ENCODE measurements at places on chromosomes 16 and 17.

- no peak for DNase-seq
Observed at GRCh38 chr16:11005611-11005975, 61.2 kb downstream of the CLEC16A start.

- no peak for DNase-seq
Observed at GRCh38 chr17:72175263-72175662, 54.4 kb downstream of the SOX9 start.

DNA sequence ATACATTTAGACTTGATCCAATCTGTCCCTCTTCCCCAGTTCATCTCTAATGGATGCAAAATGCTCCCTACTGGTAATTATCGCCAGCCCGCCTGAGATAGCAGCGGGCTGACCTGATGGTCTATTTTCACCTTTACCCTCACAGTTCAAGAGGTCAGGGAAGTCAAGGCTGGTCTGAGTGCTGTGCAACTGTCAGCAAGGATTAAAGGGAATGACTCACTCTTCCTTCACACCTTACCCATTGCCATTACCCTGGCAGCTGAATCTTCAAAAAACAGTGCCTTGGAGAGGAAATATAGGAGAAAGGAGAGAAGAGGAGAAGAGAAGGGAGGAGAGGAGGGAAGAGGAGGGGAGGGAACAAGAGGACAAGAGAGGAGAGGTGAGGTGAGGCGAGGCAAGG, 36.3 kb downstream of the GRB7 start:
- DNase-seq: no peak

DNA sequence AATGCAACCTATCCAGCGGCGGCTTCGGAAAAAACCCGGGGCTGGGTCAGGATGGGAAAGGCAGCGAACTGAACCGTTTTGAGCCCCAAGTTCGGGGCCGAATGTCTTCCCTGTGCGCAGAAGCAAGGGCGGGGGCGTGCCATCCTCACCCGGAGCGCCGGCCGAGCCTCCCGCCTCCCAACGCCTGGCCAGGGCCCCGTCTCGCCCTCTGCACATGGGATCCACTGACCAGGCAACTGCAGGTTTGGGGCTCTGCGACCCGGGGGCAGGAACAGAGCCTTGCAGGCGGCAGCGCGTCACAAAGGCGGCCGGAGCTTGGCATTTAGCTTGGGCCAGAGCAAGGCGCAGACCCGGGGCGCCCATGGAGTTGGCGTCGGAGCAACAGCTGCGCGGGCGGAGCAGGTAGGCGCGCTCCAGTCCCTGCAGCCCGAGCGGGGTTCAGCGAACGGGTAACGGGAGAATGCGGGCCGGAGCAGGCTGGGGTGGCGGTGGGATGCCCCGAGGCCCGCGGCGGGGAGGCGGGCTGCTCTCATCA, at the start of gene FBXO39:
Gene FBXO39 (plus strand): TSS at position 345 of the 535 bp plus-strand sequence. CDS start 3,654 bp downstream, outside the sequence.
- DNase-seq: no peak

GRCh38 chr17:79977708-79978547, 57.7 kb downstream of the TBC1D16 start:
- DNase-seq: no peak

- DNase-seq: no peak
Observed at GRCh38 chr17:58989629-58990028, 117.1 kb downstream of the TRIM37 start.

DNA sequence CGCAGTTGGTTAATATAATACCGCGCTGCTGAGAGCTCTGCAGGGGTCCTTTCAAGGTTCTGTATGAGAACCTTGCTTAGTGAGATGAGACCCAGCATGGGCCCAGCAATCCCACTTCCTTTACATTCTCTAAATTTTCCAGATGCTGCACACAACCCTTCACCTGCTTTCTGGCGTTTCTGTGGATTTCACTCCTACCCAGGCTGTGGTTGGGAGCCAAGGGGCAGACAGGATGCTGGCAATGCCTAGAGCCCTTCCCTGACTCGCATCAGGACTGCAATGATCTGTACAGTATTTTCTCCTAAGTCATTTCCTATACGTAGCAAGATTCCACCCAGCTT, 10.1 kb upstream of the PIPOX start:
- no peak for DNase-seq

DNA sequence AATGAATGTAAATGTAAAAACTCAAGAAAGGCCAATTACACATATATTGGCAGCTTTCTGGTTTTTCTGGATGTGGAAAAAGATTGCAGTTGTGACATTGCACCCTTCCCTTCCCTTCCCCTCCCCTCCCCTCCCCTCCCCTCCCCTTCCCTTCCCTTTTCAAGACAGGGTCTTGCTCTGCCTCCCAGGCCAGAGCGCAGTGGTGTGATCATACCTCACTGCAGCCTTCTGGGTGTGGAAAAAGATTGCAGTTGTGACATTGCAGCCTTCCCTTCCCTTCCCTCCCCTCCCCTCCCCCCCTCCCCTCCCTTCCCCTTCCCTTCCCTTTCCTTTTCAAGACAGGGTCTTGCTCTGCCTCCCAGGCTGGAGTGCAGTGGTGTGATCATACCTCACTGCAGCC, 41.7 kb downstream of the PIK3R5 start:
- no peak for DNase-seq

- DNase-seq: no peak
Observed at GRCh38 chr17:76524598-76525512, 12.7 kb downstream of the CYGB start.

GRCh38 chr17:49703557-49704277, 4.0 kb downstream of the SLC35B1 start:
- DNase-seq: no peak

DNA sequence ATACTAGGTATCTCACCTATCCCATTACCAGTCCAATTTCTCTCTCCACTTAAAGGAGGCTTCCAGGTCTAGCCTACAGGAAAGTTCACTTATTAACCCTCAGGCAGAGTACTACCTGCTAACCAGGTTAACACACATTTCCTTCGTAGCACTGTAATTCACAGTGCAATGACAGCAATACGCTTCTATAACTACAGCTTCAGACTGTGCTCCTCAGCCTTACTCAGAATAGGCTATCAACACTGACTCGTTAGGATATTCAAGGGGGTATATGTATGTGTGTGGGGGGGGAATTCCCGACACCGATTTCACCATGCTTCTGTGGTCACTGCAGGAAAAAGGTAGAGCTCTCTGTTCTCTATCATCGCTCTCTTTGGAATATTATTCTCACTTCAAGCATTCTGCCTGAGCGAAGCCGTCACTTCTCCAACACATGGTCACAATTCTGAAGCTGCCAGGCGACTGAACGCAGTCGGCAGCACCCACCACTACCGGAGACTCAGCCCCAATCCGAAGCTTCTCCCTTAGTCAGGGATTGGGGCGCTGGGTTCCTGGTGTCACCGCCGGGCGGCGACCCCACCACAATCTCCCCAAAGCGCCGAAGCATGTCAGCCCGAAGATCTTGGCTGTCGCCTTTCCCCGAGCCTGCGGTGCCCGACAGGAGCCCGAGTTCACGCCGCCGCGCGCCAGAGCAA, 618 bp downstream of the GGA3 start:
- no peak for DNase-seq

DNA sequence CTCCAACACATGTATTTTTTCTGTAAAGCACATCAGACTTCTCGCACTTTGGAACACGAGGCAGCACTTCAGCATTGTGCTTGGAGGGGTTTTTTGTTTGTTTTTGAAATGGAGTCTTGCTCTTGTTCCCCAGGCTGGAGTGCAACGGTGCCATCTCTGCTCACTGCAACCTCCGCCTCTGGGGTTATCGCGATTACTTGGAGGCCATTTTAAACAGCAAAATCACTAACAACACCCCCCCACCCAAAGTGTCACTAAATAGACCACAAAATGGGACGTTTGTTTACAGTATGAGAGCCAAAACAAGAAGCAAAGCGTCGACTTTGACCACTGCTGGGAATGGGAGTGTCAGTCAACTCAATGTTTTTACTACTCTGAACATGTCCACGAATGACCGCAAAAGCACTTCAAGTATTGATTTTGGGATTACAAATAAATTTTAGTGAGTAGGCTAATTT, 9.0 kb upstream of the C16orf87 start:
- no peak for DNase-seq

- no peak for DNase-seq
Observed at GRCh38 chr17:2136241-2136640, 81.3 kb downstream of the HIC1 start.

- no peak for DNase-seq
Observed at GRCh38 chr17:42774066-42774745, 957 bp downstream of the VPS25 start.

GRCh38 chr16:29757950-29758466, 12.2 kb upstream of the C16orf54 start:
- DNase-seq: no peak

DNA sequence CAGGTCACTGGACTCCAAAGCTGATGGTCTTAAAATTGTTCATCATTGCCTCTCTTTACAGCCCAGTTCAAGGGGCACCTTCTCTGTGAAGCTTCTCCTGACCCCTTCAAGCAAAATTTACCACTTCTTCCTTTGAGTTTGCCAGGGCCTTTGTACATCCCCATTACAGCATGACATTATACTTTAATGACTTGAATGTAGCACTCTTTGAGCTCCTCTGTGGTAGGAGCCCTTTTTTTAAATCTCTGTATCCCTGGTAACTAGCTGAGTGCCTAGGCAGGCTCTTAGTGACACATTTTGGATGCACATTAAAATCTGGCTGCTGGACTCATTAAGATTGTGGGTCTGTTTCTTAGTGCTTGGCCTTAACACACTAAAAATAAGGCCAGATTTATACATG, 412.1 kb downstream of the CA10 start:
- no peak for DNase-seq

GRCh38 chr16:84652566-84652965, 4.3 kb downstream of the KLHL36 start:
- no peak for DNase-seq

GRCh38 chr17:7293159-7293558, 1.3 kb downstream of the YBX2 start:
- no peak for DNase-seq

GRCh38 chr16:69867784-69868560, 83.2 kb upstream of the CLEC18A start:
- DNase-seq: no peak

DNA sequence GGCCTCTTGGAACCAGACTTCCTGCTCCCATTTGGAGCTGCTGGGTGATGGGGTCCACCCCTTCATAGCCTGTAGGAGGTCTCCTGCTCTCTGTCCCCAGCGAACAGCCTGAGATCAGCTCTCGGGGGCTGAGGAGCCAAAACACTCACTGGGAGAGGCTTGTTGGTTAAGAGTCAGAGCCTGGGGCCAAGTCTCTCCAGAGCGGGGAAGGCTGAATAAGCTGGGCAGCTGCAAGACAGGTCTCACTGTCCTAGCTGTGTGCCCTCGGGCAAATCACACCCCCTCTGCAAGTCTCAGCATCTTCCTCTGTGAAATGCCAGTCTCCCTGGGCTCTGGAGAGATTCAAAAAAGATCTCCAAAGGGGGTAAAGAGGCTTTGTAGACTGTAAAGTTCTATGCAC, 174.6 kb downstream of the WSCD1 start:
- DNase-seq: no peak

GRCh38 chr16:74627506-74628220, 20.7 kb upstream of the GLG1 start:
- DNase-seq: no peak

GRCh38 chr16:75309899-75310430, 58.5 kb upstream of the BCAR1 start:
- DNase-seq: no peak

GRCh38 chr16:30473231-30474073, 910 bp downstream of the ITGAL start:
- no peak for DNase-seq

GRCh38 chr17:15972497-15972951, 27.0 kb downstream of the ZSWIM7 start:
- no peak for DNase-seq

DNA sequence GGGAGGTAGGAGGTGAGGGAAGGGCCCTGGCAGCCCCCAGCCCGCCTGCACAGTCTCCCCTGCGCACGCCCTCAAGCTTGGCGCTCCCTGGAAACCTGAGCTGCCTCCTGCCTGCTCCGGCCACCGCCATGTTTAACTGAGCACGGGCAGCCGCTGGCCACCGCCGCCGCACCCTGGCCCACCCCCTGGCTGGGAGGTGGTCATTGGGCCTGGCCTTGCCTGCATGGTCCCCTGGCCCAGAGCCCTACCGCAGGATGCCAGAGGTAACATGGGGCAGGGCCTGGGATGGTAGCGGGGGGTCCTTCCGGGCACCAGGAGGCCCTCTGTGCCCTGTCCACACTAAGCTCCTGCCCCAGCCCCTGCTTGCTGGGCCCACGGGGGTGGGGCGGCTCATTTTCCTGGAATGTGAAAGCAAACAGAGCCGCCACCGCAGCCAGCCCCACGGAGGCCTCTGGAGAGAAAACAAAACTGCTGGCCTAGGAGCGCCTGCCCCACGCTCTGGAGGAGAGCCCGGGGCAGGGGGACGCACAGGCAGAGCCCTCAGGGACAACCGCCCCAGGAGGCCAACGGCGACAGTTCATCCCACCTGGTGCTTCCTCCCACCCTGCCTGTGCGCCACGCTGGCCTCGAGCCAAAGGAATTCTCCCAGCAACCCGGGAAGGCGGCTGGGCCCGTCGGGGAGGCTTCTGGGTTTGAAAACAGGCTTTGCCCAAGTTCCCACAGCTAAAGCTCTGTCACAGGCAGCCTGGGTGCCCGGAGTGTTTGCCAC, 8.9 kb downstream of the NHERF2 start:
- no peak for DNase-seq

DNA sequence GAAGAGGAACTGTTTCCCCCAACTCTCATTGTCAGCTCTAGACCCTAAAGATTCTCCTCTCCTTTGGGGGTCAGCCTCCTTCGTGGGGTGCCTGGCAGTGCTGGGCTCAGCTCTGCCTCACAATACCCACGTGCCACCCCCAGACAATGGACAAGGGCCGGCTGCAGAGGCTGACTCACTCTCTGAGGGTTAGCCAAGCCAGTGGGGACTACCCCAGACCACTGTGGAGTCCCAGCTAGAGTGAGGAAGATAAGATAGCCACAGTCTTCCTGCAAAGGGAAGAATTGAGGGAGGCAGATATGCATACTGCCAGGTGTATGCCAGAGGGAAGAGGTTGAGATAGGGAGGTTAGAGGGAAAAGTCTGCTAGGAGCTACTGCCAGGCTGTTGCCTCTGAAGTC, 13.5 kb upstream of the MTMR4 start:
- DNase-seq: no peak

GRCh38 chr17:44272321-44272951, 4.5 kb upstream of the SLC4A1 start:
- no peak for DNase-seq

DNA sequence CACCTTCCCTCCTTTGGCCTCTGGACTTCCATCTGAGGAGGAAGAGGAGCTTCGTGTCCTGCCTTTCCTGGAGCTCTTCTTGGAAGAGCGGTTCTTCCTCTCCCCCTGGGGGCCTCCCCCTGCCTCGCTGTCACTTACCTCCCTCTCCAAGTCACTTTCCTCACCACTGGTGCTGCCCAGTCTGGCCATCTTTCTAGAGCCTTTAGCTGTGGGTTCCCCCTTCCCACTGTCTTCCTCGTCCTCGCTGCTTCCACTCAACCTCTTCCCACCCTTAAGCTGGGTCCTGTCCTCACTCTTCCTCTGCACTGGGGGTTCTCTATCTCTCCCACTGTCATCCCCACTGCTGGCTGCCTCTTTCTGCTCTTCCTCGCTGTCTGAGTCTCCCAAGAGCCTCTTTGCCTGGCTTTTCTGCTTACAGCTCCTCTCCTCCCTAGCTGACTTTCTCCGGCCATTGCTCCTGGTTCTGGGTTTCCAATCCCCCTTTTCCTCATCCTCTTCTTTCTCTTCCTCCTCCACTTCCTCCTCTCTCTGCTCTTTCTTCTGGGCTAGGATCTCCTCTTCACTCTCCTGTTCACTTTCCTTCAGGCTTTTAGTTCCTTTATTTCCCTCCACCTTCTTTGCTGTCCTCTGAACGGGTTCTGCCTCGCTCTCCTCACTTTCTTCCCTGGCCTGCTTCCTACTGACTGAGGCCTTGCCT, 1.4 kb downstream of the HIRIP3 start:
- DNase-seq: no peak

- DNase-seq: peak; percentile 13
Observed at GRCh38 chr16:81645266-81645694, 133.8 kb upstream of the PLCG2 start.
